Mucosa of descending colon (tissue), 3 donors: ENCODE measurements at places on chromosomes 3 and 15. TPM values are rescaled to one million over a fixed set of nuclear protein-coding genes. Genes with fewer than 3 reads are reported as not detected.

DNA sequence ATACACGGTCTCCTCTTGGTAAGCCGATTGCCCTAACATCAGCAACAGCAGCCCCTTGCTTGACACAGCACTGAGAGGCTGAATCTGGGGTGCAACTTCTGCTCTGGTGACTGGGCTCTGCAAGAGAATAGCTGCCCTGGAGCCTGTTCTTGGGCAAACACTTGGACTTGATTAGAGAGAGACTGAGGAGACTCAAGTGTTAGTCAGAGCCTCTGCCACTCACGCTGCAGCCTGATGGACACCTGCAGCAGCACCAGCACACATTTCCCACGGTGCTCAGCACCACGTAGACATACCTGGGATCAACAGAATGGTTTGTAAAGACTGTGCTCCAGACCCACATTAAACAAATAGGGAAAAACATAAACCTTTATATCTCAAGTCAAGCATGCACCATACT, 35.8 kb upstream of the UMPS start:
- no peak for DNase-seq

DNA sequence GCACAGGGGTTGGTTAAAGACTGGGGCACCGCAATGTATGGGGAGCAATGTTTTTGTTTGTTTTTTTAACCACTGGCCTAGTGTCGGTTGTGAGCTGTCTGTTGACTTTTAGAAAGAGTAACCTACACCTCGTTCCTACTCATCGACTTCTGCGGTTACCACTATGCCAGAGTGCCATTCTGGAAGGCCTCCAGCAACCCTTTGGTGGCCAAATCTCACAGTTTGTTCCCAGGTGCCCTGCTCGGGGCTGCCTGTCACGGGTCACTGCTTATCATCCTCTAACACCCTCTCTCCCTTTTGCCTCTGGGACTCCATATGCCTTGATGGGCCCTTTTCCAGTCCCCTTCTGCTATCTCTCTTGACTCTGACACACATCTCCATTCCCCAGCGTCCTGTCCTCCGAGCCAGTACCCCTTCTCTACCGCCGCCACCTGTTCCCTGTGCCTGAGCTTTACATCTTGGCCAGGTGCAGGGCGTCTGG, 290.4 kb upstream of the C2CD4B start:
- DNase-seq = no peak

DNA sequence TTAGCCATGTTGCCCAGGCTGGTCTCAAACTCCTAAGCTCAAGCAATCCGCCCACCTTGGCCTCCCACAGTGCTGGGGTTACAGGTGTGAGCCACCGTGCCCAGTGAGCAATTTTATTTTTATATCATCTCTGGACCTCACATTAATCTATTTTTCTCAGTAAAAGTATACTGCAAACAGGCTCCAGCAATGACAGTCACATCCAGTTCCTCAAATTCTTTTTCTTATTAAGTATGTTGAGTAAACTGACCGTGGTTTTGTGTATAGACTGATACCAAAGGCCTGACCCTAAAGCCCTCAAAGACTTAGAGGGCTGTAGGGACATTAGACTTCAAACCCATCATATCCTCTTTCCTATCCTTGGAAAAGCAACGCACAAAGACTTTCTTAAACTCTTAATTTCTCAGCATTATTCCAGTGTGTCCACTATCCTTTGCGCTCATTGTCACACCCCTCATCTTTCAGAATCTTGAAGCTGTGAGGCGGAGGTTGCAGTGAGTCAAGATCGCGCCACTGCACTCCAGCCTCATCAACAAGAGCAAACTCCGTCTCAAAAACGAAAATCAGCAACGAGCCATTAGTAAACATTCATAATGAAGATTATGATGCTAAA, 2.0 kb downstream of the NGLY1 start:
- DNase-seq = no peak

DNA sequence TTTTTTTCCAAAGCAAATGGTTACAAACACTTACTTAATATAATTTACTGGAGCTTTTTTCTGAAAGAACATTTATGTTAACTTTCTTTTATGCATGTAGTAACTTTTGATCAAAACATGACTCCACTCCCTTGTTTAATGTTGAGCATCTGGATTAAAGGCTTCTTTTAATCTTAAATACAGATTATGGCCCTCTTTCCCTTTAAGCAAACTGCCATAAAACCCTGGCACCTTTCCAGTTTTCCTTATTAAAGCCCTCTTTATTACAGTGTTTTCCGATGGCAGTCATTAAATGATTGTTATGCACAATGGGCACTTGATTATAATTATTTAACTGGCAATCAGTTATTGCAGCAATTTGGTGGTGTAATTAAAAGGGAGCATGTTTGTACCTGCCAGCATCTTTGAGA, 167.0 kb downstream of the VGLL4 start:
- DNase-seq = no peak

- DNase-seq = peak; percentile 62
Observed at GRCh38 chr15:62889734-62890505, 152.6 kb upstream of the TPM1 start.

GRCh38 chr3:57985176-57985983, 22.8 kb upstream of the FLNB start:
- no peak for DNase-seq

- DNase-seq = no peak
Observed at GRCh38 chr3:132880986-132881385, 157.2 kb upstream of the TMEM108 start.

DNA sequence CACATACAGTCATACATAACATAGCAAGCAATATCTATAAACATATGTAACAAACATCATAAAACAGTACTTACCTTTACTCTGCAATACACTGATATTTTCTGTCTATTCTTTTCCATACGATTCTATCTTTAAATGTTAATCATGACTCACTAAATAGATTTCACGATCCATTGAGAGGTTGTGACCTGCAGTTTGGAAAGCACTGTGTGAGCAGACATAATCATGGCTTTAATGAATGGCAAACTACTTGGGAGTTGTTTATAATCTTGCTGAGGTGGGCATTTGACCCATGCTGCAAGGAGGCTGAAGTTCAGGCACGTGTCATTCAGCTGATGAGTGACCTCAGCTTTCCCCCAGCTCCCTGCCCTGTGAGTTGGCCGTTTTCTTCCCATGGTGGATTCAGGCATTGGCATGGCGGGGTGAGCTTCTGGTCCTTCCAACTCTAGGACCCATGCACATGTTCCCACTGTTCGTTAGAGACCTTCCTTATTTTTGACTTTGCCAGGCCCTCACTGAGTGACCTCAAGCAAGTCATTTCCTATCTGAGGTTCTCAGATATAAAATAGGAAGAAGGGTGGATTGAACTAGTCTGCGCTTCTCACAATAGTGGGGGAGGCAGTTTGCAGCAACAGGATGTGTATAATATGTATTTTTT, 41.7 kb downstream of the PAQR5 start:
- DNase-seq = no peak

DNA sequence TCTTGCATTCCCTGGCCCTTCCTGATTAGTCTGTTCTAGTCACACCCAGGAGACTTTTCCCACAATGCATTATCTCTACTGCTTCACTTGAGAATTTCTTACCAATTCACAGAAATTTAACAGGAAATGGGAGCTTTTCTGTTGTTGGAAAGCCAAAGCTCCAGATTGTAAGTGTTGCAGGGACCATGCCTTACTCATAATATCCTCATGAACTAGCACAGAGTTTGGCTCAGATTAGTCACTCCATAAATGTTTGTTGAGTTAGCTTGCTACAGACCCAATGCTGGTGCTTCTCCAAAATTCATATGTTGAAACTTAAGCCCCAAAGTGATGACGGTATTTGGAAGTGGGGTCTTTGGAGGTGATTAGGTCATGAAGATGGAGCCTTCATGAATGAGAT, 232.6 kb downstream of the GAP43 start:
- no peak for DNase-seq

CHST2 gene
- 1.5 TPM for total RNA-seq

LRRIQ4 gene
- total RNA-seq = not detected
